Right renal cortex interstitium (tissue), 3 donors: ENCODE measurements at places on chromosomes 2 and 18.

GRCh38 chr2:191870744-191871143, 23.9 kb upstream of the CAVIN2 start:
- no peak for DNase-seq

GRCh38 chr18:52652391-52652790, 312.4 kb downstream of the DCC start:
- no peak for DNase-seq

DNA sequence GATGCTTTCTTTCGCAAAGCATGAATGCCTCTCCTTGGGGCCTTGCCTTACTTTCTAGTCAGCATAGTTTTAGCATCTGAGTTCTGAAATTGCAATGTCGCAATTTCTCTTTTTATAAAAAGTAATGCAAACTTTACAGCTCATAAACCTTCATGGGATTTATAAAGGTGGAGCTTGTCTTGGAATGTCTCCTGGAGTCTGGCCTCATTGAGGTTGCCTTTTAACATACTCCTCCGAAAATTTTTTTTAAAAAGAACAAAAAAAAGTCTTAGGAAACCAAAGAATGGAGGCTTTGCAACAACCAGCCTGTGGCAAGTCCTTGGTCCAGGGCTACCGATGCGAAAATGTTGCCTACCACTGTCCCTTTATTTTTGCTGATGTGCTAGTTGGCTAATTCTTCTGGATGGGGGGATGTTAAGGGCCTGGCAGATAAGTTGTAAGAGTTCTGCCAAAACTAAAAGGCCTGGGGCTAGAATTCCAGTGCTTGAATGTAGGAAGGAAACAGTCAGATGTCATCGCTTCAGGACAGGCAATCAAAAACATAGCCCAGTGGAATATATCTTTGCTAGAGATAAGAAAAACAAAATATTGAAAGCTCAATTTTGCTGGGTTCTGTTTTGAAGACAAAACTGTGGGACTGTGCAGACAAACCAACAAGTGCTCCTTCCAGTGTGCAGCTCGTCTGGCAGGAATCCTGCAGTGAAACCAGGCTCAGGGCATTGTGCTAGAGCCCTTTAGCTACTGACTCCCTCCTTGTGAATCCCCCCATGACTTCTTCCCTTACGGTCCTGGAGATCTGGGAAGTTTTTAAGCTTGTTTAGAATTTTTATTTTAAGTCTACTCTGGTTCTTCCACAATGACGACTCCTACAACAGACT, 213.0 kb downstream of the PIEZO2 start:
- no peak for DNase-seq

DNA sequence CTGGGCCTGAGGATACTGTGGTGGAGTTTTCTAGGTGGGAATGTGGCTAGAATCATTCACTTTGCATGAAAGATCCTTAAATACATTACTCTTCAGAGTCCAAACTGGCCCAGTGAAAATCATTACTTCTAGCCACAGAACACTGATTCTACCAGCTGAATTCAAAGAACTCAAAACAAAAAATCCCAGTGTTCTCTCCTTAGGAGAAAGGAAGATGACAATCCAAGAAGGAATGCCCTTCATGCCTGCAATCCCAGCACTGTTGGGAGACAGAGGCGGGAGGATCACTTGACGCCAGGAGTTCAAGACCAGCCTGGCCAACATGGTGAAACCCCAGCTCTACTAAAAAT, 35.2 kb downstream of the FAM228A start:
- no peak for DNase-seq

DNA sequence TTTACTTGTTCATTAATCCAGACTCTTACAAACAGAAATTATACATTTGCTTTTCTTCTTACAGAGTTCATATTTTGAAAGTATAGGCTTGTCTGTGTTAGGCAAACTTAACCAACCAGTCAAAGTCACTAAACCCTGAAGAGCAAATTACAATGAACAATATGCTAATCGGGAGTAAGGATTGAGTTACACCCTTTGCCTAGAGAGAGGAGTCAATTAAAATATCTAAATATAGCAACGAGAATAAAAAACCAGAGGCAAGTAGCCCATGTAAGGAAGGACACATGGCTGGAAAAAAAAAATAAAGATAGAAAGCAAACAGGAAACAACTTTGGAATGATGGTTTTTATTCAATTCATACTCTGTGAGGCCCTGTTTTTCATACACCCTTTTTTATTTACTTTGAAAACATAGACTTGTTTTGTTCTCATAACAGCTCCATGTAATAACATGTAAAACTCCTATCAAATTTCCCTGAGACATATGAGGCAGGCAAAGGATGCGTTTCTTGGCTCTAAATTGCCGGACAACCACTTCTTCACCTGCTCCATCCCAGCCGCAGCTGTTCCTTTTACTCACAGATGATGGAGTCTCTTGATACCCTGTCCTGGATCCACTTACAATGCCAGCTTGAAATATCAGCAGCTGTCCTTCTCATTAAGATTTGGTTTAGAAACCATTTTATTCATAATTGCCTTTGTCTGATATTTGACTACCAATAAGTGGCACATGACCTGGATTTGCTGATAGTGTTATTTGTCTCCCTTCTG, 767.7 kb upstream of the GCFC2 start:
- DNase-seq, result no peak

- peak; percentile 42 for DNase-seq
Observed at GRCh38 chr18:65326805-65327204, 424.0 kb upstream of the CDH7 start.

DNA sequence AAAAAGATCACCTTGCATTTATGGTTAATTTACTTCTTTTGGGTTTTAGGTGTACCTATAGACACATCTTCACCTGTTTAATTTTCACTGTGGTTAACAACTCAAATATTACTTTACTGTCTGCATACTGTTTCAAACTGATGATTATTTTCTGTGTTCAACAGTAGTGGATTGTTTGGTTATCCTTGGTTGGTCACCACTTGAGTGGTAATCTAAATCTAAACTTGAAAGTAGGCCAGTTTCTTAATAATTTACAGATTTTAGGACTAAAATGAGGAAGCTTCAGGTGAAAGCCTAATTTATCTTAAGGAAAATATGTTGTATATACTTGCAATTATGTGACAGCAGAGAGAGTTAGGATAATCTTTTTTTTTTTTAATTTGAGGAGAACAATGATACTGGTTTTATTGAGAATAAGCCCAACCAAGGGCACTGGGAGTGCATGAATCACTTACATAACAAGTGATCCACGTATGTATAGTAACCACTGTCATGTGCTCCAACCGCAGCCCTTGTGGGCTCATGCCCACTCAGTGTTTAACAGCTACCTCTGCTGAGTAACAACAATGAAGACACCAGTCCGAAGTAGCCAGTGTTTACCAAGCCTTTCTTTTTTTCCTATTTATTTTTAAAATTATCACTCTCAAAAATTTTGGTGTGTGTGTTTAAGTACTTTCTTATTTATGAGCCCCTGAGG, 31.0 kb upstream of the WDSUB1 start:
- DNase-seq, result no peak

- DNase-seq, result no peak
Observed at GRCh38 chr2:7154656-7155055, 237.4 kb downstream of the RNF144A start.

DNA sequence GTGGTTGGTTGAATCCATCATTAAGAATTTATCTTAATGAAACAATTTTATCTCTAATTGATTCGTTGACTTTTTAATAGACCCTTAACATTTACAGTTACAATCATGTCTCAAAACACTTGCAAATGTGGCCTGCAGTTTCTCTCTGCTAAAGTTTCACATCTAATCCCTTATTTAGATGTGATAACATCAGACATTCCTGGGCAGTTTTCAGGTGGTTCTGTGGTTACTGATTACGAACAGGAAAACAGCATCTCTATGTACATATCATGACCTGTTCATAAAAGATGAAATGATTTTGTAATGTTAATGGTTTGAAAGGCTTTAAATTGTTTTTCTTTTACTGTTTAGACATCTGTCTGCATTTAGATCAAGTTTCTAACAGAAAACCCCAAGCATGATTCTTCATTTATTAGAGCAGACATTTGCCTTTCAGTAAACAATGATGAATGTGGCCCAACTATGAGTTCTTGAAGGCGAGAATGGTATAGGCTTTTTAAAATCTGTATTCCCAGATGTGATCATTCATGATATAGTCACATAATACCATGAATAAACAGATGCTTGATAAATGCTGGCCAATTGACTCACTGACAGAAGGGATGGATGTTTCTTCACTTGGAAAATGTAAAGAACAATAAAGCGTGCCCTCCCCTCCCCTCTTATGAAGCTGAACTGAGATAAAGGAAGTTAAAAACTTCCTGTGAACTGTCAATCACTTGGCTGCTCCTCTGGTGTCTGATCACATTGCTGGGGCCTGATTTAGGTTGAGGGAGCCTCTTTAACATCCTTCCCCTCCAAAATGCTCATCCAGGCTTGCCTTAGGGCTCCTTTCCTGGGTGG, 3.5 kb downstream of the CAPN14 start:
- no peak for DNase-seq

DNA sequence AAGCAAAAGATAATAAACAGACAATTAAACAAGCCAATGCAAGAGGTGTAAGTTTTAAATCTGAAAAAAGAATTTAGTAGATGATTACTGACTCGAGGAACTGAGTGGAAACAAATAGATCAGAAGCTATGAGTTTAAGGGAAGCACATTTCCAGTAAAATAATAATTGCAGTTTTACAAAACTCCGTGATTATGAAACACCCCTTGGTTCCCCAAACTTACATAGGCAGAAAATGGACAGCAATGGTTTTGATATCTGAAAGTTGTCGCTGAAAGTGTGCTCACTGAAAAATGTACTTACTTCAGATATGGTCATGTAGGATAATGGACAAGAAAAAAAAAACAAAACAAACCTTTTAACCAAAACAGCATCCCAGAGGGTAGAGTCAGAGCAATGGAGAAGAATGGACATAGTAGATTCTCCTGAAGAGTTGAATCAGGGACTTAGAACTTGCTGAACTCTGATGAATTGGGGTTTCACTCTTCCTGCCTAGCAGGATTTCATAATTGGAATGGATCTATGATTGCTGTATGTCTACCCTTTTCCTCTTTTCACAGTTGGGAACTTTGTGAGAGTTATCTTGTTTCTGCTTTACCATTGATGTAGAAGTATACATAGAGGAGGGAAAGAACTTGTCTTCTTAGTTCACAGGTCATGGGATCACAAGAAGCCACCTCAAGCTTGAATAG, 305.6 kb upstream of the ZEB2 start:
- no peak for DNase-seq

- no peak for DNase-seq
Observed at GRCh38 chr2:76793647-76794334, 728.4 kb downstream of the LRRTM4 start.

DNA sequence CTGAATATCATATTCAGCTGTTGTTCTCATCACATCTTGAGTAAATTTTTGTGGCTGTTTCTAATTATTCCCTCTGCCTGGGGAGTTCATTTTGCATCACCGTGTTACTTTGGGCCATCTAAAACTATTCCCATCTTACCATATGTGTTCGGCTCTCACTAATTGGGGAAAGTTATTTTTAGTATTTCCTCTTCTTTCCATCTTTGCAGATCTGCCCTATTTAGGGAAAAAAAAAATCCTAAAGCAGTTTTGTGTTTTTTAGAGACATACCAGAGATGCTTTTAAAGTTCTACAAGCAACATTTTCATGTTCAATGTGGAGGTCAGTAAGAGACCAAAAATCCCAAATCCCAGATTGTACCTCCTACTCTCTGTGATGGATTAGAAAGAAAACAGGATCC, 111.3 kb upstream of the NDUFV2 start:
- DNase-seq, result no peak

DNA sequence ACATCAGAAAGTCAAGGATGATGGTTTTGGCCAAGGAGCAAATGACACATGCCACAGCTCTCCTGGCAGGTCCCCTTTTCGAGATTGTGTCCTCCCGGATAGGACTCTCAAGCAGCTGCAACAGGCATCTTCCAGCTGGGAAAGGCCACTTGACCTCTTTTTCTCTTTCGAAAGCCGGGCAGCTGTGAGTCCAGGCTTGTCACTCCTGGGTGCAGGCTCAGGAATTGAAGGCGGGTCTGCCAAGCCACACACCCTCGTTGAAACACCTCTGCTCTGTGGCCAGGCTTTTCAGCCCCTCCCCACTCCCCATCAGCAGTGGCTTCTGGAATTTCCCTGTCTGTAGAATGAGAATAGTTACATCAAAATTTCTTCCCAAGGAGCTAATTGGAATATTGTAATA, 98.0 kb downstream of the CCDC138 start:
- no peak for DNase-seq

GRCh38 chr2:314561-315336, 26.9 kb upstream of the ALKAL2 start:
- no peak for DNase-seq

- DNase-seq, result no peak
Observed at GRCh38 chr18:64275593-64276300, 126.9 kb upstream of the LINC00305 start.
